ENCODE measurements at places on chromosomes 11 and 22. TPM values are rescaled to one million over a fixed set of nuclear protein-coding genes. Genes with fewer than 3 reads are reported as not detected.

HBD gene
- total RNA-seq = not detected

MS4A4E gene
- total RNA-seq = not detected

PAFAH1B2 gene
- 79.8 TPM for total RNA-seq

GSTT2B gene
- 0.36 TPM for total RNA-seq

CLTCL1 gene
- total RNA-seq = 1.3 TPM

GRCh38 chr11:128626913-128627665 lies 39.7 kb upstream of the ETS1 start:
- H3K27ac ChIP-seq = peak overlapping the region; percentile 93
- H3K36me3 ChIP-seq = no peaks in the 10 kb centered on the region
- peak overlapping the region; percentile 69 for H3K4me3 ChIP-seq
- no peaks in the 10 kb centered on the region for H3K27me3 ChIP-seq
- H3K4me1 ChIP-seq = peaks cover 81% of the 10 kb centered on the region

GRCh38 chr22:27797520-27798391 lies 3.8 kb downstream of the MN1 start:
- no peaks in the 10 kb centered on the region for H3K36me3 ChIP-seq
- peaks cover 6% of the 10 kb centered on the region for H3K4me1 ChIP-seq
- no peak overlapping the region for H3K27ac ChIP-seq
- no peak overlapping the region for H3K4me3 ChIP-seq
- DNase-seq = no peak

- peaks cover 75% of the 10 kb centered on the region for H3K36me3 ChIP-seq
- no peaks in the 10 kb centered on the region for H3K27me3 ChIP-seq
- no peak for DNase-seq
Observed at GRCh38 chr11:14854057-14854456, 38.0 kb downstream of the CYP2R1 start.

DNA sequence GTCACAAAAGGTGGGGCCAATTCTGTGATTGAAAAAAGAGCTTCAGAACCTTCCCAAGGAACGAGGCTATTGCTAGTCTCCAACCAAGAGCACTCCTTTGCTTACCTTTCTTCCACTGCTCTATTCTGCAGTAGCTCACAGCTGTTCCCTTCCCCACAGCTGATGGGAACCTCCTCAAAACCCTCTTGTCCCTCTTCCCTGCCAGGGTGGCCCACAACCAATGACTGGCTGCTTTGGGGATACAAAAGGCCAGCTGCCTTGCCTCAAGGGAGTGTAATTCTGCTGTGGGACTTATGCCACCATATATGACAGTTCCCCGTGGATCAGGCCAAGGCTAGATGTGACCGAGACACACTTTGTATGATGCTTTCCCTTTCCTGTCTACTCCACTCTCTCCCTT lies 15.0 kb downstream of the KCNE3 start:
- no peaks in the 10 kb centered on the region for H3K36me3 ChIP-seq
- H3K4me3 ChIP-seq = no peak overlapping the region
- H3K27ac ChIP-seq = no peak overlapping the region
- DNase-seq = no peak
- H3K27me3 ChIP-seq = peaks cover 5% of the 10 kb centered on the region

- H3K4me3 ChIP-seq = no peak overlapping the region
- no peaks in the 10 kb centered on the region for H3K36me3 ChIP-seq
- peaks cover 1% of the 10 kb centered on the region for H3K27me3 ChIP-seq
- H3K27ac ChIP-seq = no peak overlapping the region
Observed at GRCh38 chr11:87976009-87976408, 199.2 kb downstream of the RAB38 start.

DNA sequence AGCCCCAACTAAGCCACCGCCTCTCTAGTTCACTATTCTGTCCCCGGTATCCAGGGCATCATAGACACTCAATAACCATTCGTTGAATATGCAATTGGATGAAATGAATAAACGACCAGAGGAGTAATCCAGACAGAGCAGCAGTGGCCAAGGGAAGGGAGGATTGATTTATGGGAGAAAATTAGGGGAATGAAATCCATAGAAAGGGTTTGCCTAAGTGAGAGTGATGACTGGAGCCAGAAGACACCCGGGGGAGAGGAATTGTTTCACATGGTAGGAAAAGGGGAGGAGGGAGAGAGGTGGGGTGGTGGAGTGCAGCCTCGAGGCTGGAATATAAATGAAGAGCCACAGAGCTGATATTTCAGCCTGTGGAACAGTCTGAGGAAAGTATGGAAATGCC lies 168.2 kb downstream of the COMMD9 start:
- H3K36me3 ChIP-seq = no peaks in the 10 kb centered on the region
- H3K4me1 ChIP-seq = no peaks in the 10 kb centered on the region
- DNase-seq = no peak
- H3K27ac ChIP-seq = no peak overlapping the region

GRCh38 chr11:132486060-132486459 lies 1046.2 kb downstream of the OPCML start:
- no peak for DNase-seq
- H3K4me1 ChIP-seq = no peaks in the 10 kb centered on the region
- H3K27ac ChIP-seq = no peak overlapping the region
- H3K36me3 ChIP-seq = no peaks in the 10 kb centered on the region

DNA sequence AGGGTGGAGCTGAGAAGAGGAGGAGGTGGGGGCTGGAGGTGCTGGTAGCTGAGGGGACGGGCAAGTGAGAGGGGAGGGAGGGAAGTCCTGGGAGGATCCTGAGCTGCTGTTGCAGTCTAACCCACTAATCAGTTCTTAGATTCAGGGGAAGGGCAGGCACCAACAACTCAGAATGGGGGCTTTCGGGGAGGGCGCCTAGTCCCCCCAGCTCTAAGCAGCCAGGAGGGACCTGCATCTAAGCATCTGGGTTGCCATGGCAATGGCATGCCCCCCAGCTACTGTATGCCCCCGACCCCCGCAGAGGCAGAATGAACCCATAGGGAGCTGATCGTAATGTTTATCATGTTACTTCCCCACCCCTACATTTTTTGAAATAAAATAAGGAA lies 24.4 kb downstream of the FADS3 start:
- no peaks in the 10 kb centered on the region for H3K27me3 ChIP-seq
- no peak overlapping the region for H3K4me3 ChIP-seq

GRCh38 chr11:133966921-133967598 lies 10.3 kb upstream of the IGSF9B start:
- DNase-seq = peak; percentile 91
- peak overlapping the region; percentile 85 for H3K4me3 ChIP-seq
- H3K36me3 ChIP-seq = no peaks in the 10 kb centered on the region
- peaks cover 10% of the 10 kb centered on the region for H3K4me1 ChIP-seq
- peak overlapping the region; percentile 88 for H3K27ac ChIP-seq

GRCh38 chr11:2533587-2534133 lies 88.9 kb downstream of the KCNQ1 start:
- DNase-seq = no peak
- H3K4me3 ChIP-seq = no peak overlapping the region

DNA sequence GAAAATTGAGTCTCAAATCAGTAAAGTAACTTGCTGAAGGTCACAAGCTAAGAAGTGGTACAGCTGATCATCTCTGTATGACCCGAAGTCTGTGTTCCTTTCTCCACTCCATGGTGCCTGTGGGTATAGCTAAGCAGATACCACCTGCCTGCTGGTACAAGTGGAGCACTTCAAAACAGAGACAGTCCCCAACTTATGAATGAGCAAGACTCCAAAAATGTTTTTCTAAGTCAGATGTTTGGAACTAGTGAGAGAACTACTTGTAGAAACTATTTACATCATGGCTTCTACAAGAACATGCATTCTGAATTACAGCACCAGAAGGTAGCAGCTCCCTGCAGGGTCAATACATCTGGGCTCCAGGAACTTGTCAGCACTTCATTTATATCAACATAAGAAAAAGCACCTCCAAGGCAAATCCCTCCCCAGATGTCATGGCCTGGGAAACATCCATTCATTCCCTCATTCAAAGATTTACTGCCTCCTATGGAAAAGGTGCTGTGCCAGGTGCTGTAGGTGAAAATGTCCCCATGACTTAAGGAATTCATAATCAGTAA lies 94.7 kb downstream of the SERGEF start:
- peaks cover 5% of the 10 kb centered on the region for H3K4me1 ChIP-seq
- H3K36me3 ChIP-seq = peaks cover 4% of the 10 kb centered on the region
- no peak overlapping the region for H3K4me3 ChIP-seq
- no peak for DNase-seq
